Kidney capillary endothelial cell (primary cell): ENCODE measurements at places on chromosomes 5 and 9.

DNA sequence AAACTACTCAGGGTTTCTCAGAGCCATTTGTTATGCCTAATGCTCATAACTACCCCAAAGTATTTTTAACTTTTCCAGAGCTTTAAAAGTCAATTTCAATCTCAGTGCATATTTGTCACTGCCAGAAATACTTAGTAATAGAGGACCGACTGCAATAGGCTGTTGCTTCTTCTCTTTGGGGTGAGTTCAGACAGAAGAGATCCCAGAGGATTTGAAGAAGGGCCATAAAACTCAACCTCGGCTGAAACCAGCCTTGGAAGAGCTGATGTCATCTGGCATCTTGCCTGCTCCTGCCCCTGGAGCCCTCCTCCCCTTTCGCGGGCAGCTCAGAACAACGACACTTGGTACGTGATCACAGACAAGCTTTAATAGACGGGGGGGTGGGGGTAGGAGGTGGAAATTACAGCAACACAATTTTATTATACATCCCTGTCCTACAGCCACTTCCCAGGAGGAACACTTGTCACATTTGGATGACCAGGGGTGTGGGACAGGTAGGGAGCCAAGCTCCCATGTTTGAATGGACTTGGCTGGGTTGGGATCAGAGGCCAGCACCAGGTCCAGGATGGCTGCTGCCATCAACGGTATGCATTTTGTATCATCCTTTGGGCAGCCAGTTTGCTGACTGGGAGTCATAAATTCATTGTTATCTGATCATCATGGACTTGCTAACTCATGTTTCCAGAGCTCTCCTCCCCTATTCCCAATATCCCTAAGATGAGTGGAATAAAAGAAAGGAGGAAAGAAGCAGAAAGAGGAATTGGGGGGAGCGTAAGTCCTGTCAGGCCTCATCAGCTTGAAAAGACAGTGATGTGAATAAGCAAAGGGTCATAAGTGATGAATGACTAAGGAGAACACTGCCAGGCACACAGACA is 186.6 kb upstream of the PANK3 start:
- DNase-seq = no peak

DNA sequence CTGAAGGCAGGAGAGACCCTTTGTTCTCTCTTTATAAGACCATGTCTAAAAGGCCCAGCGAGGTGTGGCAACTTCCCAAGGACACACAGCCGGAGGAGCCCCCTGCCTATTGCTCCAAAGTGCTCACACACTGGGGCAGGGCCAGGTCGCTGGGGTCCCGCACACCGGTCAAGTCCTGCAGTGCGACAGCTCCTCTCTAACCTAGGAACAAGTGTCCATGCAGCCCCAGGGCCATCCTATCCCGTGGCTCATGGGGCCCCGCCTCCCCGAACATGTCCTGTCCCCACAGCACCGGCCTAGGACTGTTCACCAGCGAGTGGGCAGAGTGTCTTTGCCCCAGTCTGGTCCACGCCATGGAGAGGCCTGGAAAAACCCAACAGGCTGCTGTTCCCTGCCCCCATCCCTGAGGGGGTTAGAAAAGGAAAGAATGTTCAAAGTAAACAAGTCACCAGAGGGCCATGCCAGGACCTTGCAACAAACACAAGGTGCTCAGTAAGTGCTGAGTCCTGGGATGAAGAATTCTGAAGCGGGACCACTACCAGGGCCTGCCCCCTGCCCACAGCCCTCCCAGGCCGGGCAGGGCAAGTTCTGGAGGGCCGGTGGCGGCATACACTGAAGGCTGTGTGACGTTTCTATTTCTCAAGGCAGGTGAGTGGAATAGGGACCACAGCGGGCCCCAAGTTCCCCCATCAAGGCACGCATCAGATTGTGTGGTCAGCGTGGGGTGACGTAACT is 938 bp downstream of the NINJ1 start:
- DNase-seq = no peak

DNA sequence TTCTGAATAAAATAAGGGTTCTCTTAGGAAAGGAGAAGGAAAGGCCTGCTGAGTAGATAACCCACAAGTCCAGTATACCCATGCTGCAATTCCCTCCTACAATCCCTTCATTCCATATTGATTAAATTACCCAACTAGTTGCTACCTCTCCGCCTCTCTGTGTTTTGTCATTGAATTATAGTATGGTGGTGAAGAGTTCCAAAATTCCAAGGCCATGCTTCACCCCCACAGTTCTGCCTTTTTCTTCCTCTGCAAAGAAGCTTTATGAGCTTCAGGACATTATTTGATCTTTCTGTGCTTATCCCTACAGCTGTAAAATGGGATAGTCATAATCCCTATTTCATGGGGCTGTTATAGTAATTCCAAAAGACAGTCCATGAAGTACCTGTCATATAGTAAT is 215.6 kb downstream of the ACTL7B start:
- DNase-seq = no peak

DNA sequence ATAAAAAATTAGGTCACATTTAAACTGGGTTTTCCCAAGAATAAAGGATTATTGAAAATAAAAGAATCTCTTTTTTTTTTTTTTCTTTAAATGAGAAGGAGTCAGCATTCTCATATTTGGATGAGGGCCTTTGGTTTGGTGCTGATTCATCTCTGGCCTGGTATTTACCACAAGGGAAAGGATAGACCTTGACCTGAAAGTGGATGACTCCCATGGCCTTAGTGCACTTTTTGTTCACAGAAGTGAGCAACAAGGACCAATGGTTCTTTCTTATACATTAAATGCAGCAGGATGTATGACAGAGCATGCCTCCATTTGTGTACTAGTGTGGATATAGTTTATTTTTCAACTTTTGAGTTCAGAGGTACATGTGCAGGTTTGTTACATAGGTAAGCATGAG is 6.9 kb downstream of the YTHDC2 start:
- no peak for DNase-seq

DNA sequence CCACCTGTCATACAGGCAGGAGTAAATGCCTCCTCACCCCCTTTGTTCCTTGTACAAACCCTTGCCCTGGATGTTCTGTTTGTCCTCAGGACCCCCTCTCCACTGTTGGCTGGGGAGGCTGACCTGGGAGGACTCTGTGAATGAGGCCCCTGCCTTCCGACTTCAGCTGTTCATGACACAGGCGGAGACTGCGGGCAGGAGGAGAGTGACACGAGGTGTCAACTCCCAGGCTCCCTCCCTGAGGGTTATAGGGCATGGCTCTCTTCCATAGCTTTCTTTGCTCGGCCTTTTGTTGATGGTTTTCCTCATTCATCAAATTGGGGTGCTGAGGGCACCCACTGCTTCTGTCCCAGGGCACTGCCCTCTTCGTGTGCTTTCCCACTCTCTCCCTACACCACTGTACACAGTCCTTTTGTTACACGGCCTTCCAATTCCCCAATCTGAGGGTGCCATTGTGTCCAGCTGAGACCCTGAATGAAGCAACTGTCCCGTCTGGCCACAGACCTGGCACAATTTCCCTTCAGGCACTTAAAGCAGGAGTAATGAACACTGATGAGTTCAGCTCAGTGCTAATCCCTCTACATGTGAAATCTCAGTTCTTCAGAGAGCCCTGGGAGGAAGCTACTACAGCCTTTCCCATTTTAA is 33.8 kb downstream of the KCNIP1 start:
- DNase-seq = no peak

GRCh38 chr5:142143878-142144277 is 35.3 kb downstream of the NDFIP1 start:
- peak; percentile 57 for DNase-seq

- DNase-seq = no peak
Measured at GRCh38 chr5:132608107-132608506, 49.9 kb upstream of the IL13 start.

- DNase-seq = no peak
Measured at GRCh38 chr9:80605129-80605528, 1033.4 kb downstream of the TLE4 start.

DNA sequence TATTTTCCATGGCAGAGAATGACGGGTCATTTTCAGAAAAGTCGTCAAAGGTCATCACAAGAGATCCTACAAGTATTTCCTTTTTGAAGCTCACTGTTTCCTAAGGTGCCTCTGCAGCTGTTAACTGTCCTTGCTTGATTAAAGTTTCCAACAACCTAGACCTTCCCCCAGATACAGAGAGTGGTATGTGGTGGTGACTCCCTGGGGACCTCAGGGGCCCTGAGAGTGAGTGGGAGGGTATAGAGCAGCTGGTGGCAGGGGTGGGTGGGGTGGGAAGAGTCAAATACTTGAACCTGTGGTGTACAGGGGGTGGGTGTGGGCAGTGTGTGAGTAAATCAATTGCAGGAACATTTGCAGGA is 1.6 kb upstream of the CD72 start:
- DNase-seq = no peak

DNA sequence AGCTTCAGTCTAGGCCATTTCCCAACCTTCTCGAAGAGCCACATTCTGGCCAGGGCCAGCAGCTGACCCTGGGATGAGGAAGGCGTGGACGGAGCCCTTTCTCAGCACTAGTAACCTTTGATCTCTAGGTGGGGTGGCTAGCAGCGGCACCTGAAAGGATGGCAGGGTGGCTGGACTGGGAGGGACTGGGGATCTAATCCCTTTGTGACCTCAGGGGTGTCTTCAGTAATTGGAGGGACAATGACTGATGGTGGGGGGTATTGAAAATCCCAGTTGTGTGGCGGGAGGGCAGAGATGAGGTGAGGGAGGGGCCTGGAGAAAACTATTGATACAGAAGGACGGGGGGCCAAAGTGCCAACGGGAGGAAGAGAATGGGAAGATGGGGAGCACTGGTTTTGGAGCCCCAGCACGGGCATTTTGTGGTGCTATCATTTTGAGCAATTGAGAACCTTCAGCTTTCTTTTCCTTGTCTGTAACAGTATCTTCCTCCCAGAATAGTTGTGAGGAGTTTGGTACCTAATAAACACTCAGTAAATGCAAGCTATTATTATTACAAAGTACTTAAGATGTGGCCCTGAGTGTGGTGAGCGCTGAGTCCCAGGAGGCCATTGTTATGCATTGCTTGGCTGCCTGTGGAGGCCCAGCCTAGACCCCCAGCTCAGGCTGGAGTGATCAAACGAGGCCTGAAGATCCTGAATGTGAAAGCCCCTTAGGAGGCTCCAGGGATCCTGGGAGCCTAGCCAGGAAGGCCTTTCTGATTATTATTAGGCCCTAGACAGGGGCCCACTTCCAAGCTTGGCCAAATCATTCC is 37.3 kb upstream of the UBE2D2 start:
- DNase-seq = no peak

GRCh38 chr9:90802386-90802985 is 867 bp downstream of the SYK start:
- DNase-seq = no peak

GRCh38 chr5:89313044-89313443 is 430.1 kb upstream of the MEF2C start:
- no peak for DNase-seq

DNA sequence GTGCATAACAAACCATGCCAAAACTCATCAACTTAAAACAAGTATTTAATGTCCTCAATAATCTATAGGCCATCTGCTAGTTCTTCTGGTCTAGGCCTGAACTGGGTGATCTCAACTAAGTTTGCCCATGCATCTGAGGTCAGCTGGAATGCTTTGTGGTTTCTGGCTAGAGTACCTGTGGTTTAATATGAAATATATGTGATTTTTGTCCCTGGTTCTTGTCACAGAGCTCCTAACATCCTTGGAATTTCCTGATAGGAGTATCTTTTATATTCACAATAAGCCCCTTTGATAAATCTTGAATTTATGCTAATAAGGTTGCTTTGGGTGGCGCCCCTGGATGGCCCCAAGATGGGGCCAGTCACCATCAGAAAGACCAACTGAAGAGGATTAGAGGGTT is 535.9 kb downstream of the DNAH5 start:
- no peak for DNase-seq

DNA sequence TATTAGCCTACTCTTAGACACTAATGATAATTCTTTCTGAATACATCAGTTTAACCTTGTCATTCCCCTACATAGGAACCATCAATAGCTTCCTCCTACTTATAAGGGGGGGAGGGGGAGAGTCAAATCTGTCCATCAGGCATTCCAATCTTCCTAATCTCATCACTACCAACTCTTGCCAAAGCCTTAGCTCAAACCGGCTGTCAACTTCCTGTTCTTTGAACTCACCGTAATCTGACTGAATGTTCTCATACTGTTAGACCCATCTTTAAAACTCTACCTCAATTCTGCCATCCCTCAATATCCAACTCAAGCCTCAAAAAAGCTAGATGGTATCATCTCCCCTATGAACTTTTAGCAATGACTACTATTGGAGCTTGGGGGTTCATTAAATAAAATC is 41.9 kb upstream of the RNF38 start:
- DNase-seq = no peak

GRCh38 chr9:136021171-136021871 is 60.1 kb upstream of the UBAC1 start:
- DNase-seq = no peak

DNA sequence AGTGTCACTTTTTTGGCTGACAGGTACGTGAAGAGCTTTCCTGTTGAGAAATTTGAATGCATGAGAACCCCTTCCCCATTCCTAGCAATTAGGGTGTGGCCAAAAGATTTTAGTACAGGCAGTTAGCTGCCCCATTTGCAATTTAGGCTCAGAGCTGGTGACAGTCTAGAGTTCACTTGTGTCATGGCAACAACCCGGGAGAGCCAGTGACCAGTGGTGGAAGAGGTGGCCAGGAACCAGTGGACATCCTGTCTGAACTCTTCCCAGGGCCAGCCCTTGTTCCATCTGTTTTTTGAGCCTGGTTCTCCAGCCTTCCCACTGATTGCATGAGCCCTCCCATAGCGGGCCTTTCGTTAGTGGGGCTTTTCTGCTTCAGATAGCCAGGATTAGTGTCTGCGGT is 2.5 kb upstream of the NEUROG1 start:
- no peak for DNase-seq

GRCh38 chr5:143536364-143536763 is 132.9 kb upstream of the NR3C1 start:
- no peak for DNase-seq

- DNase-seq = no peak
Measured at GRCh38 chr9:69771775-69772418, 12.1 kb upstream of the PTAR1 start.

GRCh38 chr9:136494012-136494411 is 11.2 kb upstream of the SEC16A start:
- no peak for DNase-seq

GRCh38 chr5:172377856-172378255 is 76.5 kb downstream of the SH3PXD2B start:
- DNase-seq = no peak

DNA sequence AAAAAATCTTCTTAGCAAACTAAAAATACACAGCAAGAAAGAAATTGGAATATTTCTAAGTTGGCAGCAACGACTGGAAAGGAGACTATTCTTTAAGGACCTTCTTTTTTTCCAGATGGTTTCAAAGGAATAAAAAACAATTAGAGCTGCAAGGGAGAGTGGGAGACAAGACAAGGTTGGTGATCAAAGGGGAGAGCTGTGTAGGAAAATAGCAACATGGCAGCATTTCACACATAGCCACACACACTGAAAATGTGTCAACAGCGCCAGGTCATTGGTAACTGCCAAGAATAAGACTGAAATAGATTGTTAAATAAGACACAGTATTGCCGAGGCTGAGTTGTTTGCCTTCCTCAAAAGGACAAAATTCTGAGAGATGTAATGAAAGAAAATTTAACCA is 88.1 kb upstream of the TLE1 start:
- DNase-seq = no peak
